ENCODE measurements at places on chromosomes 12 and 14.

DNA sequence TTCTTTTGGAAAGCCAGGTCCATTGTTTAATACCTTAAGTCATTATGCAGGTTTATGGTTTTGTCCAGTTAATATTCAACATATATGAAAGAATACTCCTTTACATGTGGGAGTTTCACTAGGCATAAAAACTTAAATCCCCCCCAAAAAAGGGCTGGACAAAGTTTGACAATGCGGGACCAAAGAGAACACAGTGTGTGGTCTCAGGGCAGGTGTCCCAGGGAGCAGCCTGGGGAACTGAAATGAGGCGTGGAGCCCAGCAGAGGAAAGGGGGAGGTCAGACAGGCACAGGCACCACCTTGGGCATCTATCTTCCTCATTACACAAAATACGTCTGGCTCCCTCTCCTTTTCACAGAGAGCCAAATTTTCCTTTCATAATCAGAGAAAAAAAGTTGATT, 22.5 kb downstream of the PKP2 start:
- DNase-seq, result no peak

DNA sequence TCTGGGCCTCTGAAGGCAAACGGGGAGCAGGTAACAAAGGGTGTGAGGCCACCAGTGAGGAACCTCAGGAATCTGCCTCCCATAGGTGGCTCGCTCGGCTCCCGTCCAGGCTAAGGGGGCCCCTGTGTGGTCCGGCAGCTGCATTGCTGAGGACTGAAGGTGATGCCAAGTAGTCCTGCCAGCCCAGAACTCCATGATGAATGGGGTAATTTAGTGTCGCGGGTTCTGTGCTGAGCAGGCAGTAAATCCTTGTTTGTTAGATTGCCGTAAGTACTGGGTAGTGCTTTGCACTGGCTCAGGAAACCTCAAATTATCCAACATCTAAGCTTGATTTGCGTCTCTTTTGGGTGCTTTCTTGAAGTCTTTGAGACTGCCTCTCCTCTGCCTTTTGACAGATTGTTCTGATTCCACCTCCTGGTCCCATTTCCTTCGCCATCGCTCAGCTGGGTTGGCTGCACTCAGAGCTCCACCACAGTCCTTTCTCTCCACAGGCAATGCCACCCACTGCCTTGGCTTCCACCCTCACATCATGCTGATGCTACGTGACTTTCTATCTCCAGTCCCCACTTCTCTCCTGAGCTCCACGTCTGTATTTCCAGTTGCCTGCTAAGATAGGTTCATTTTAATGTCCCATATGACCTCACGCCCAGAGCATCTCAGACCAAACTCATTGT, 392.0 kb downstream of the FUT8 start:
- peak; percentile 5 for DNase-seq

DNA sequence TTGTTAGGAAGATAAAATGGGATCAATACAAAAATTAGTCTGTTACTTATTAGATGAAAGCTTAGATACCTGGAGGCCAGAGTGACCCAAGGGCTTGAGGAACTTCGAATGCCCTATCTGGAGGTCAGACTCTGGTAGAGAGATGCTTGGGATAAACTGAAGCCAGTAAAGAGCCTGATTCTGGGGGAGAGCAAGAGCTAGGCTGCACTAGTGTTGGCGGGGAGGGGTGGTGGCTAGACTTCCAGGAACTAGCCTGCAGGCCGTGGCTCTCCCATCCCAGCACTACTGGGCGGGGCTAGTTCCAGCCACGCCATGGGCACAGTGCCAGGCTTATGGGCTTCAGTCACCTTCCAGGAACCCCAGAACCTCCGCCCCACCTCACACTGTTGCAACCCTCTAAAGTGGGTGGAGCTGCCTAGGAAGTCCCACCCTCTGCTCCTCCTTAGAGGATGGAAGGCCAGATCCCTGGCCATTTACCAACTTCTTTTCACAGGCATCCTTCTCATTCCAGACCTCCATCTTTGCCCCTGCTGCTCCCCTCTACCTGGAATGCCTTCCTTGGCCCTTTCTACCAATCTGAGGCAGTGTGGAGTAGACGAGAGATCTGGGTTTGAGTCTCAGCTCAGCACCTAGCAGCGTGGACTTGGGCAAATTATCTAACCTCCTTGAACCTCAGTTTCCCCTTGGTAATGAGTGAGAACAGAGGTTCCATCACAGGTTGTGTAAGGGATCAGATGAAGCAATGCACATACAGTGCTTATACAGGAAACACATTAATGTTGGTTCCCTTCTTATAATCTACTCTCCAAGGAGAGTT, 6.3 kb upstream of the NFE2 start:
- no peak for DNase-seq

DNA sequence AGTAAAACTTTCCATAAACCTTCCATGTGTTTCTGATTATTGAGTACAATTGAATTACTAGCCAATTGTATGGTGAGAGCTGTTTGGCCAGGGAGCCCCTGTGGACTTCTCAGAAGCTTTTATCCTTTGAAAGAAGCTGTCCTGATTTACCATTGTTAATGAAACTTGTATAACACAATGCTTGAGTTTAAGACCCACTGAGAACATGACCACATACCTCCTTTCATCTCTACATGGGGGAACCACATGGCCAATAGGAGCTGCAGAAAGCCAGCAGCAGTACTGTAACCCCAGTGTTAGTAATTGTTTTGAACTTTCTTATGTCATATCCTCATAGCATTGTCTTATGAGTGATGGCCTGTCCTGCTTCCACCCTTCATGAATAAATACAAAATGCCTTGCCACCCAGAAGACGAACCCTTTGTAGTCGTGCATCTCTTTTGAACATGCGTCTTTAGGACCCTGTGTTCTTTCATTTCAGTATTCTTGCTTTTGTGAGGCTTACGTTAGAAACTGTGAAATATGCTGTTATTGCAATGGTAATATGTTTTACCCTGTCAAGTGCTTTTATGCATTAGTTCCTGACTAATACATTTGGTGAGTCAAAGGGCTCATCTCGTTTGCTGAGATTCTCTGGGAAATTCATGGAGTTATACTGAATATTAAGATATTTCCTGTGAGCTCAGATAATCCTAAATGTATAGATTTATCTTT, 815.7 kb downstream of the NRXN3 start:
- DNase-seq, result no peak

DNA sequence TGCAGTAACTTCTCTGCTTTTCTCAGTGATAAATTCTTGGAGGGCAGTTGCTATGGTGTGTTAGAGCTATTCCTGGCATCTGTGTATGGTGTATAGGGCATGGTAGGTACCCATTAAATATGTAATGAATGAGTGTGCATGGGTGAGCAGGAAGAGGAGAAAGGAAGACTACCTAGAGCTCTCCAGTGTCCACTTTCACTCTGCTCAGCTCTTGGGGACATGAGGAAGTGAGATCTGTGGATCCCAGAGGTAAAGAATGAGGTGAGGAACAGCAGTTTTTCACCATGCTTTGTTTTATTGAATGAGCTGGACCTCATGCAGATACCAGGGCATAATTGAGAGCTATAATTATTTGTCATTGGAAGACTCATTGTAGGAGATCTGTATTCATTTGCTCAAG, 444.8 kb upstream of the RGS6 start:
- no peak for DNase-seq

DNA sequence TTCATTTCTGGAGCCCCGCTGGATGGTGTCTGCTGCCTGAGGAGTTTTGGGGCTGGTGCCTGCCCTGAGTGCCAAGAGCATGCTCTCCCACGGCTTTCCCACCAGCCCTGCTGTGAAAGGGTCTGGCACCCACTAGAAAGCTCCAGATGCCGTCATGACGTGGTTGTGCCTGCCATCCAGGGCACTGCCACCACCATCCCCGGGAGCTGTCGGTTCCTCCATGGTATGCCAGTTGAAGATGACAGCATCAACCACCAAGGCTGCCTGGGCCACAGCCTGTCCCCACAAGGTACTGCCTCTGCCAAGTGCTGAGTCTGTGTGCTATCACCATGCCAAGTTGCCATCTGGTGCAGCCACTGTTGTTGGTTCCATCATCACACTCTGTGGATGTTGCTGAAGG, 85.9 kb downstream of the TTC8 start:
- no peak for DNase-seq

GRCh38 chr14:74612350-74613021, 449 bp upstream of the LTBP2 start:
- peak; percentile 73 for DNase-seq

DNA sequence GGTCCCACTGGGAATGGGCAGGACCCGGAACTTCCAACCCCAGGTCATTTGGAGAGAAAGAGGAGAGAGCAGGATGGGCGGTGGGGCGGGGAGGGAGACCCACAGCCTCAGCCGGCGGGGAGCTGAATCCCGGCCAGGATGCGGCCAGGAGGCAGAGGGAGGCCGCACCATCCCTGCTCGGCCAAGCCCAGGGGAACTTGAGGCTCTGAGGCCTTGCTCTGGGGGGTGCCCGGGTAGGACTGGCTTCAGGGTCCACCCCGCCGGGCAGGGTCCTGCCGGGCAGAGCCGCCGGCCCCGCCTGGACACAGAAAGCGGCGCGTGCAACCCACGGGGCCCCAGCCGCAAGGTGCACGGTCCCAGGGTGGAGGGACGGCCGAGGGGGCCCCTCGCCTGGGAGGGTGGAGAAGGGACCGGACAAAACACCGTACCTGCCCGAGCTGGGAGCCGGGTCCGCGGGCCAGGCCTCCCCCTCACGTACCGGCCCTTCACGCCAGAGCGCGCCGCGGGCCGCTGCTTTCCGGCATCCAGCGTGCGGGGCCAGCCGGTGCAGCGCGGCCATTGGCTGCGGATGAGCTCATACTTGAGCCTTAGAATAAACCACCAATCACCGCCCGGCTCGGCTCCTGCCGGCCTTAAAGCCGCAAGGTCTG, at the start of gene RPS6KL1:
RPS6KL1 (minus strand) TSS at position 509 of the 650 bp plus-strand sequence. CDS start 1,719 bp downstream, outside the sequence.
- DNase-seq, result peak; percentile 82

All from activated CD4-positive, alpha-beta T cell treated with anti-CD3 and anti-CD28 coated beads, Interleukin-2, Interleukin-4, amounts not matched to agents 100 ng/mL and 50 ng/mL, durations not matched to agents 16 hours and 8 hours (primary cell).